ENCODE measurements at places on chromosomes 4 and X. TPM values are rescaled to one million over a fixed set of nuclear protein-coding genes. Genes with fewer than 3 reads are reported as not detected.

The LAGE3 gene
- 24.1 TPM for total RNA-seq

The CCKAR gene
- not detected for total RNA-seq

The CXCL3 gene
- total RNA-seq = 0.90 TPM

The AKAP14 gene
- total RNA-seq = not detected

The POF1B gene
- not detected for total RNA-seq

The SLC38A5 gene
- 0.98 TPM for total RNA-seq

The FOXP3 gene
- total RNA-seq = not detected

The EGFL6 gene
- not detected for total RNA-seq

The AVPR2 gene
- 1.9 TPM for total RNA-seq

The CMC4 gene
- 13.0 TPM for total RNA-seq

The ZNF157 gene
- not detected for total RNA-seq

The PAK3 gene
- total RNA-seq = 0.58 TPM

The SPANXC gene
- total RNA-seq = not detected

The GPR50 gene
- not detected for total RNA-seq

The CSN1S1 gene
- total RNA-seq = not detected

The SYTL5 gene
- total RNA-seq = not detected

The ABRAXAS1 gene
- 13.4 TPM for total RNA-seq

The NMU gene
- not detected for total RNA-seq

The CPZ gene
- total RNA-seq = not detected

The JADE3 gene
- total RNA-seq = 2.6 TPM

The NPY2R gene
- not detected for total RNA-seq

The OTUD6A gene
- total RNA-seq = not detected

The FGD1 gene
- total RNA-seq = 2.1 TPM

The AMOT gene
- 148 TPM for total RNA-seq

The ZBED1 gene
- 63.1 TPM for total RNA-seq

The CLNK gene
- 0.09 TPM for total RNA-seq

The PF4V1 gene
- total RNA-seq = not detected

The TLL1 gene
- total RNA-seq = 0.89 TPM

The FBXW7 gene
- 32.4 TPM for total RNA-seq

The RADX gene
- total RNA-seq = 1.6 TPM

The NSUN7 gene
- not detected for total RNA-seq

The SLC35A2 gene
- total RNA-seq = 12.9 TPM

The GSPT2 gene
- 7.8 TPM for total RNA-seq

The PHEX gene
- 0.04 TPM for total RNA-seq

The SPATA4 gene
- 0.44 TPM for total RNA-seq

The EVC gene
- 3.8 TPM for total RNA-seq

The PAGE2B gene
- not detected for total RNA-seq

The MRFAP1 gene
- 216 TPM for total RNA-seq

The STS gene
- 13.0 TPM for total RNA-seq

The DCHS2 gene
- total RNA-seq = 0.15 TPM

The GPR173 gene
- total RNA-seq = 0.13 TPM

The GBA3 gene
- total RNA-seq = not detected

The CNKSR2 gene
- total RNA-seq = 0.34 TPM

The ACE2 gene
- total RNA-seq = 0.30 TPM

The ERCC6L gene
- not detected for total RNA-seq

The BMPR1B gene
- total RNA-seq = 1.0 TPM

The LNX1 gene
- 3.0 TPM for total RNA-seq

The BTK gene
- 0.81 TPM for total RNA-seq

The SUPT20HL2 gene
- total RNA-seq = not detected

The HSFX2 gene
- not detected for total RNA-seq

The MAGEA8 gene
- not detected for total RNA-seq

The FGFR3 gene
- 0.71 TPM for total RNA-seq

The AWAT2 gene
- not detected for total RNA-seq

Measured in psoas muscle (tissue), 8 donors.